NT2/D1 (cell line): ENCODE measurements at places on chromosomes 7 and 10.

GRCh38 chr10:104483582-104483981, 129.9 kb downstream of the CFAP58 start:
- DNase-seq, result no peak

GRCh38 chr7:131444683-131445082, 111.7 kb downstream of the PODXL start:
- DNase-seq, result no peak

GRCh38 chr7:91537260-91538152, 273.3 kb downstream of the FZD1 start:
- no peak for DNase-seq

DNA sequence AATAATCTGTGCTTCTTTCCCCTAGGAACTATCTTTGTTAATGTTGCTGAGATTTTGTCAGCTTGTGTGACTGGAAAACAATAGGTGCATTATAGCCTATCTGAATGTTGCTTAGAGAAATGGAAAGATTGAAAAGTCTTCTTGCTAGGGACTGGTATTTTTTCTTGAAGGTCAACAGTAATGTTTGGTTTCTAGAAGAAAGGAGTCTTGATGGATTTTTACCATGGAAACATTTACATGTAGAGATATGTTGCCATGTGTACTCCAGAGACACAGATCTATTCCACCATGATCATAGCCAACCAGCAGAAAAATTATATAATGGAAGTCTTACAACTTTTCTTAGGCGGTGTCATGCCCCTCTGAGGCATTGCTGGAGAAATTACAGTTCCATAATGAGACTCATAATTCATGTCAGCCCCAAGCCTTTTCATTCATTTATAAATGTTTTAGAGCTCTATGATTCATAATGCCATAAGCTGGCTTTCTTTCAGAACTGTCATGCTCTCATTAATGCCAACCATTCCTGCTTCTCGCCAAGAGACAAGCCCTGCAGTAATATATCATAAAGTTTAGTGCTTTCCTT, 175.1 kb upstream of the PTPRZ1 start:
- no peak for DNase-seq

DNA sequence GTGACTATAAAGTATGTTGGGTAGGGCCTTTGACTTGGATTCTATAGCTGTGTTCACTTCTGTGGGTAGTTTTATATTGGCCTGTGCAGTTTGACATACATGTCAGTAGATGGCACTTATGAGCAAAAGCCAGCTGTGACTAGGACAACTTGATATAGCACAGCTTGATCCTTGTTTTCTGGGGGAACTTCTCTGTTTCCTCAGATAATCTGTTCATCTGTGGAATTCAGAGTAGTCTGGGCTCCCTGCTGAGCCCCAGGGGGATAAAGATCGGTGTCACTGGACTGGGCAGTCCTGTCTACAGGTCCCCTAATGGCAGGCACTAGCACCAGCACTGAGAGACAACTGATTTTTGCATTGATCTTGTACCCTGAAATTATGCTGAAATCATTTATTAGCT, 25.4 kb downstream of the CYP2C9 start:
- DNase-seq, result peak; percentile 39

GRCh38 chr10:65555192-65555591, 1370.6 kb upstream of the LRRTM3 start:
- no peak for DNase-seq

DNA sequence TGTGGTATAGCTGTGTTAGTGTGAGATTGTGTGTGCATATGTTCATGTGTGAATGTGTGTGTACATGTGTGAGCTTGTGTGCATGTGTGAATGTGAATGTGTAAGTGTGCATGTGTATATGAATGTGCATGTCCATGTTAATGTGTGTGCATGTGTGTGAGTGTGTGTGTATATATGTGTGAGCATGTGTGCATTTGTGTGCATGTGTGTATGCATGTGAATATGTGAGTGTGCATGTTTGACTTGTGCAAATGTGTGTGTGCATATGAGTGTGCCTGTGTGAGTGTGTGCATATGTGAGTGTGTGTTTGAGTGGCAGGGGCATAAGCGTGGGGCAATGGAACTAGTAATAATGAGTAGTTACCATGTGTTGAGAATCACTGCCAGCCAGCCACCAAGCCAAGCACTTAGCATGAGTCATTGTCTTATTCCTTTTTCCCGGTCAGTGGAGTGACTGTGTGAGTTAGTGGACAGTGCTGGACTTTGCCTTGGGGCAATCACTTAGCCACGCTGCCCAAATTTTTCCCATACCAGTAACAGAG, 46.3 kb upstream of the SHH start:
- no peak for DNase-seq

GRCh38 chr7:29878081-29878688, 71.9 kb downstream of the WIPF3 start:
- no peak for DNase-seq

- DNase-seq, result no peak
Measured at GRCh38 chr7:26372704-26373103, 81.0 kb downstream of the SNX10 start.

GRCh38 chr7:134632937-134633540, 13.6 kb upstream of the BPGM start:
- peak; percentile 27 for DNase-seq

- no peak for DNase-seq
Measured at GRCh38 chr10:5844345-5845055, 31.3 kb upstream of the GDI2 start.
